ENCODE measurements at places on chromosomes 2 and 18. TPM values are rescaled to one million over a fixed set of nuclear protein-coding genes. Genes with fewer than 3 reads are reported as not detected.

DNA sequence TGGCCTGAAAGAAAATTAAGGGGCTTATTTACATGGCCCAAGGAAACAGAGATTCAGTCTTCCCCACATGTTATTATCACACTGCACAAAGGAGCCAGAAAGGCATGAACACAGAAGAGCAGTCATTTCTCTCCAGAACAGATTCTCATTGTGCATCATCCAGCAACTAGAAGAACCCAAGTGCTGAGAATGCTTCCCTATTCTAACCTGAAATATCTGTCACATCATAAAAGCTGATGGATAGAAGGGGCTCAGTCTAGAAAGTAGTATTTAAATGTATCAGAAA, 145.8 kb downstream of the TMEM163 start:
- H3K27ac ChIP-seq: no peak overlapping the region
- no peak overlapping the region for H3K4me3 ChIP-seq
- DNase-seq: no peak
- H3K36me3 ChIP-seq: no peaks in the 10 kb centered on the region
- no peaks in the 10 kb centered on the region for H3K4me1 ChIP-seq

GRCh38 chr2:169285531-169286235, 76.7 kb downstream of the LRP2 start:
- H3K27ac ChIP-seq: no peak overlapping the region
- H3K4me1 ChIP-seq: no peaks in the 10 kb centered on the region
- H3K27me3 ChIP-seq: no peaks in the 10 kb centered on the region

DNA sequence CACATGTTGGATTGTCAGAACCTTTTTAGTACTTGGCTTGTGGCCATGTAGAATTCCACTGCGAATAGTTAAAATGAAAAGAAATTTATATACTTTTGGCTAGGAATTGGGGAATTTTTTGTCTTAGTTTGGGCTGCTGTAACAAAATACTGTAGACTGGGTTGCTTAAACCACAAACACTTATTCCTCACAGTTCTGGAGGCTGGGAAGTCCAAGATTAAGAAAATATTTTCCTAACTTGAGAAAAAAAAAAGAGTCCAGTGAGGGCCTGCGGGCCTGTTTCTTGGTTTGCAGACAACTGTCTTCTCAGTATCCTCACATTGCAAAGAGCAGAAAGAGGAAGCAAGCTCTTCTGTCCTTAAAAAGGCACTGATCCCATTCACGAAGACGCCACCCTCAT, 81.9 kb downstream of the CD226 start:
- no peak overlapping the region for H3K27ac ChIP-seq
- no peak for DNase-seq
- no peaks in the 10 kb centered on the region for H3K27me3 ChIP-seq
- H3K4me1 ChIP-seq: no peaks in the 10 kb centered on the region
- H3K4me3 ChIP-seq: no peak overlapping the region
- H3K36me3 ChIP-seq: no peaks in the 10 kb centered on the region

DNA sequence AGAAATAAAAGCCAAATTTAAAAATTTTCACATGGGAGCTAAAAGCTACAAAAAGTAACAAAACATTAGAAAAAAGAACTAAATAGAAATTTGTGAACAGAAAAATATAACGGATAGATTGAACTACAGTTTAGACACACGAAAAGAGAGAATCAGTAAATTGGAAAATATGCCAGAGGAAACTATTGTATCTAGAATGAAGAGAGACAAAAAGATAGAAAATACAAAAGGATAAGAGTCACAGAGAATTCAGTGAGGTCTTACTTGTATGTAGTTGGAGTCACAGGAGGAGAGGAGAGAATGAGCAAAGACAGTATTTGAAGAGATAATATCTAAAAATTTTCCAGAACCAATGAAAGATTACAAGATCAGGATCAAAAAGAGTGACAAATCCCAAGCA, 11.3 kb upstream of the MCFD2 start:
- H3K4me3 ChIP-seq: no peak overlapping the region
- no peaks in the 10 kb centered on the region for H3K27me3 ChIP-seq
- no peak overlapping the region for H3K27ac ChIP-seq
- DNase-seq: no peak
- peaks cover 19% of the 10 kb centered on the region for H3K36me3 ChIP-seq

Gene CCDC141
- 1.0 TPM for total RNA-seq

Gene UGT1A8
- not detected for total RNA-seq

DNA sequence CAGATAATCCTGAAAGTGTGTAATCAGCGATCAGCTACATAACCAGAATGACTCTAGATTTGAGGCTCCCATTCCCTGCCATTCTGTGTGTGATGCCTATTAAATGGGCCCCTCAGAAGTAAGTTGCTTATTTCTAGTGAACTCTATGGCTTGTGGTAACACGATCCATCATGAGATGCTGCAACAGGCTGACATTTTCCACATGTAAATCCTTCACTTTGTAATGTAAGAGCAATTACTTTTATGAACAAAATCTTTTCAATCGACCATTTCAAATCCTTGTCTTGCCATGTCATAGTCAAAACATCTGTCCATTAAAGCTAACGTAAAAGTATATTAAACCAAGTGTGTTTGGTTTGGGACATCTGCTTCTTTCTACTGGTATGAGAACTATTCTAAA, 175.9 kb upstream of the ETAA1 start:
- H3K4me3 ChIP-seq: no peak overlapping the region
- H3K27me3 ChIP-seq: no peaks in the 10 kb centered on the region
- H3K4me1 ChIP-seq: no peaks in the 10 kb centered on the region

Gene IL18R1
- not detected for total RNA-seq

Gene RAB17
- 31.9 TPM for total RNA-seq

- H3K27me3 ChIP-seq: no peaks in the 10 kb centered on the region
- DNase-seq: no peak
- H3K27ac ChIP-seq: no peak overlapping the region
- H3K4me1 ChIP-seq: no peaks in the 10 kb centered on the region
- H3K4me3 ChIP-seq: no peak overlapping the region
These were observed 361.1 kb downstream of the INSIG2 start for GRCh38 chr2:118449401-118449800.

GRCh38 chr2:72825257-72826155, at the start of gene EXOC6B:
TSS of gene EXOC6B (minus strand) at chr2:72826033.
- H3K4me3 ChIP-seq: peak within 1 kb of the TSS; percentile 96
- H3K27ac ChIP-seq: peak within 1 kb of the TSS; percentile 22
- peaks cover 1% of the 10 kb centered on the region for H3K36me3 ChIP-seq
- DNase-seq: peak; percentile 98

DNA sequence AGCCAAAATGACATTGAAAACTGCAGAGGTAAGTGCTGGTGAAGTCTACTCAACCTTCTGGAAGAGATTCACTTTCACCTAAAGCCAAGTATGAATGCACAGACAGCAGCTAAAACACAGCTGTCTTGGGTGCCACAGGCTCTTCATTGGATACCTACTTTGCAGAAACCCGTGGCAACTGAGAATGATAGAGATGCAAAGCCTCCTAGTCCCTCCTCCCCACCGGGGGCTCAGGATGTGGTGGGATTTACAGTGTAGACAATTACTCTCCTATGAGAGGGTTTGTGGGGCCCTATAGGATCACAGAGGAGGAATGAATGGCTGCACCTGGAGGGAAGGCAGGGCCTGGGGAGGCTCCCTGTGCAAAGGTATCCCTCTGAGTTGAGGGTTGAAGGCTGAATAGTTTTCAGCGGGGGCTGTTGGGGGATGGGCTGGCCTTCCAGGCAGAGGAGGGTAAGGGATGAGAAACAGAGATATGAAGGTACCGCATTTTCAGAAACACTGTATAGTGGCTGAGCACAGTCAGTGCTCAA, 131.6 kb downstream of the RNF144A start:
- H3K4me1 ChIP-seq: peaks cover 4% of the 10 kb centered on the region
- no peaks in the 10 kb centered on the region for H3K27me3 ChIP-seq
- no peak overlapping the region for H3K27ac ChIP-seq
- H3K4me3 ChIP-seq: no peak overlapping the region
- H3K36me3 ChIP-seq: no peaks in the 10 kb centered on the region
- DNase-seq: no peak

- H3K27ac ChIP-seq: no peak overlapping the region
- no peaks in the 10 kb centered on the region for H3K4me1 ChIP-seq
- H3K4me3 ChIP-seq: no peak overlapping the region
These were observed 54.6 kb downstream of the ZFP36L2 start for GRCh38 chr2:43171789-43172188.
